ENCODE measurements at places on chromosomes 5 and 9.

GRCh38 chr5:175534070-175534932 lies 55.9 kb downstream of the SFXN1 start:
- DNase-seq = peak; percentile 66

DNA sequence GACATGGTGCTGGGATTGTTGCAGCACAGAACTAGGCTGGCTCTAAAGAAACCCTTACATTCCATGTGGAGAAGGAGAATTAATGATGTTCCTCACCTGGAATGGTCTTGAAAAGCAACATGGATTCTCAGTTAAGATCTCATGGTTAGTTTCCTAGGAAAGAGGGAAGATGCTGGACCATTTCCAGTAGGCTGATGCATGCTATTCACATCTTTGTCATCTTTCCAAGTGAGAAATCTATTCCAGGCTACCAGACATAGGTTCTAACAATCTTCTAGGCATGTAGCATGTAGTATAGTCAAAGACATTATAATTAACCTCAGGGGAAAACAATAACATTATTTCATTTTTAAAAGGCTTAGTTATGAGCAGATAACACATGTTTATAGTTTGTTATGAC lies 44.3 kb downstream of the TMEM252 start:
- no peak for DNase-seq

- no peak for DNase-seq
Measured at GRCh38 chr9:74172874-74173273, 324.3 kb upstream of the RORB start.

- no peak for DNase-seq
Measured at GRCh38 chr9:69140123-69140735, 33.8 kb upstream of the TJP2 start.

- DNase-seq = no peak
Measured at GRCh38 chr9:68416936-68417564, 60.6 kb downstream of the PGM5 start.

DNA sequence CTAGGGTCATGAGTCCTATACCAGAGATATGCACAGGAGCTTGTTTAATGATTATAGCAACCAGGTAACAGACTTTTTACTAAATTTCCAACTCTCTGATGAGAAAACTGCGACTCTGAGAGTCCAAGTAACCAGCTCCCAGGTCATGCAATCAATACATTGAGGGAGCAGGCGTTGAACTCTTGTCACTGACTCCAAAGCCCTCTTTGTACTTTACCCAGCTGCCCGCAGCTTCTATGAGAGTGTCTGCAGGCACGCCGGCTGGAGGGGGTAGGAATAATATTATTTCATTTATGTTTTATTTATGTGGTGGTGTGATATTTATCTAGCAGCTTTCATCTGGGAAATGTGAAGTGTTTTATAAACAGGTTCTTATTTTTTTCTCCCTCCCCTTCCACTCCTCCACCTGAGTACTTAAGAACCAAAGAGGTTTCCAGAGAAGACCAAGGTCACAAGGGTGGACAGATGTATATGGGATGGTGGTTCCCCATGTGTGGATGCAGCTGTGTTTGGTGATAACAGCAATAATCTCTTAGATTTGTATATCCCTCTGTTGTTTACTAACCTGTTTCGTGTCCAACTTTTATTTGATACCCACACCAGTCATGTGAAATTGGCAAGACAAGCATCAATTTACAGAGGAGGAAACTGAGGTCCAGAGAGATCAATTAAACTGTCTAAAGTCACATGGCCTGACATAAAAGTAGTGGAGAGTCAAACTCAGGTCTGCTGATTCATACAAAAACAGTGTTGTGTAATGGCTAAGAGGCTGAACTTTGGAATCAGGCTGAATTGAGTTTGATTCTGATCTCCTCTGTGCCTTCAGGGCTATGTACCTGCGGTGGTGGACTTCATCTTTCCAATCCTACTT lies 140.2 kb upstream of the TRIM32 start:
- no peak for DNase-seq

DNA sequence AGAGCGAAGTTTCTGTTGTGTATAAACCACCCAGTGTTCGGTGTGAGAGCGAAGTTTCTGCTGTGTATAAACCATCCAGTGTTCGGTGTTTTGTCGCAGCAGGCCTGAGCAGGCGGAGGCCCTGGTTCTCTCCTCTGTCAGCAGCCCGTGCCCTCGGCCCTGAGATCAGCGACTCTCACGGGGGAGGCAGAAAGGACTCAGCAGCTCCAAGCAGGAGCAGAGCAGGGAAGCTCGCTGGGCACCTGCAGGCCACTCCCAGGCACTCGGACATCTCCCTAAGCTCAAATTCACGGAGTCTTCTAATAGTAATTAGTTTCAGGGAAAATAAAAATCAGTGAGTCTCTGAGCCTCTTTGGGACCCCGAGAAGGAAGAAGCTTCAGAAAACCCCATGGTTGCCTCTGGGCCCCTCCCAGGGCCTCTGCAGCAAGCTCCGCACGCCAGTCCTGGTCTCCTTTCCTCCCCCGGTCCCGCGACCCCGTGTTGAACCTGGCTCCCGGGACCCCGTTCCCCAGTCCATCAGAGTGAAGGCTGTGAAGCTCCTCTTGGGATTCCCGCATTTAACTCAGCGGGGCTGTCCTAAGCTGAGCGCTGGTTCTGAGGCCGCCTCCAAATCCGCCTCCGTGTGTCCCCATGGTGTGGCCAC lies 81.9 kb upstream of the ADAMTS2 start:
- no peak for DNase-seq

GRCh38 chr5:83856881-83857280 lies 136.2 kb upstream of the HAPLN1 start:
- DNase-seq = no peak

DNA sequence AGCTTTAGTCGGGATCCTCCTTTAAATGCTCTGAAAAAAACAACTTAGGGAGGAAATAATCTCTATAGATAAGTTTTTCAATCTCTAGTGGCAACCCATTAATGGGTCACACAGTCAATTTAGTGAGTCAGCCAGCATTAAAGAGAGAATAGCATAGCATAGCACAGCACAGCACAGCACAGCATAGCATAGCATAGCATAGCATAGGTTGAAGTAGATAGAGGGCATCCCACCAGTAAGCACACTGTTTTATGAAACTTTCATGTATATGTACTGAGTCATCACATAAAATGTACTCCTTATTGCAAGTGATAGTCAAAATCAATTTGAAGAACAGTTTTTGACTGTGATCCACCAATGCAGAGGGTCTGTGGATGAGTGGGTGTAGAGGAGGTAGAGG lies 522.9 kb downstream of the CCDC171 start:
- DNase-seq = no peak

DNA sequence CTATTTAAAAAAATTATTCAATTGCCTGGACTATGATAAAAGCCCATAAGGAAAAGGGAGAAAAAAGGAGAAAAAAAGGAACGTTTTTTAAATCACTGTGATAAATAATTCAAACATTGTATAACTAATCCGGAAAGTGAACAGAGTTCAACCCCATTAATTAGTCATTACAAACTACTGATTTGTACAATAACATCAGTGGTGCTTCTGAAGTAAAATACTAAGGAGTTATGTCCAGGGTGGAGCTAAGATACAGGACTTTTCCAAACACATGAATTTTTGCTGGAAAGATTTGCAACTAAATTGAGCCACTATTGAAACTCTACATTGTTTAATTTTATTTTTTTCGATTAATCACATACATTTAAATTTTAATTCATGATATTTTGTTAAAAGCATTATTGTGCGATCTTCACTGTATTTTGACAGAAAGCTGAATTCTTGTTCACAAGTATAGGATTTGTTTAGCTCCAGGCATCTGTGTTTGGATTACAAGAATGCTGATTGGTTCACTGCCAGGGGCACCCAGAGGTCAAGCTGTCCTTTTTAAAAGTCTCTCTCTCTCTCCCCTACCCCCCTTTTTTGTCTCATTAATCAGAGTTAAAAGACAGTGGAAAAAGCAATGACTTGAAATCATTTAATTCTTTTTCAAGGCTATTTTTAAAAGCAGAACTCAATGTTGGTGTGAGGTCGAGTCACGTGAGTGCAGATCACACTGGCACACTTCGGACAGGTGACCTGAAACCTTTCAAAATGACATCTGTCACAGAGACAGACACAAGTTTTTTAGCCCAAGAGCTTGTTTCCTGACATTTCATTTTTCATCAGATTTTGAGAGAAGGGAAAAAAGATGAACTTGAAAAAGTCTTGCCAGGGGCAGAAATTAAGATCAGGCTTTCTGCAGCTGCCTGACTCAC lies 387.3 kb downstream of the NR2F1-AS1 start:
- DNase-seq = peak; percentile 30

DNA sequence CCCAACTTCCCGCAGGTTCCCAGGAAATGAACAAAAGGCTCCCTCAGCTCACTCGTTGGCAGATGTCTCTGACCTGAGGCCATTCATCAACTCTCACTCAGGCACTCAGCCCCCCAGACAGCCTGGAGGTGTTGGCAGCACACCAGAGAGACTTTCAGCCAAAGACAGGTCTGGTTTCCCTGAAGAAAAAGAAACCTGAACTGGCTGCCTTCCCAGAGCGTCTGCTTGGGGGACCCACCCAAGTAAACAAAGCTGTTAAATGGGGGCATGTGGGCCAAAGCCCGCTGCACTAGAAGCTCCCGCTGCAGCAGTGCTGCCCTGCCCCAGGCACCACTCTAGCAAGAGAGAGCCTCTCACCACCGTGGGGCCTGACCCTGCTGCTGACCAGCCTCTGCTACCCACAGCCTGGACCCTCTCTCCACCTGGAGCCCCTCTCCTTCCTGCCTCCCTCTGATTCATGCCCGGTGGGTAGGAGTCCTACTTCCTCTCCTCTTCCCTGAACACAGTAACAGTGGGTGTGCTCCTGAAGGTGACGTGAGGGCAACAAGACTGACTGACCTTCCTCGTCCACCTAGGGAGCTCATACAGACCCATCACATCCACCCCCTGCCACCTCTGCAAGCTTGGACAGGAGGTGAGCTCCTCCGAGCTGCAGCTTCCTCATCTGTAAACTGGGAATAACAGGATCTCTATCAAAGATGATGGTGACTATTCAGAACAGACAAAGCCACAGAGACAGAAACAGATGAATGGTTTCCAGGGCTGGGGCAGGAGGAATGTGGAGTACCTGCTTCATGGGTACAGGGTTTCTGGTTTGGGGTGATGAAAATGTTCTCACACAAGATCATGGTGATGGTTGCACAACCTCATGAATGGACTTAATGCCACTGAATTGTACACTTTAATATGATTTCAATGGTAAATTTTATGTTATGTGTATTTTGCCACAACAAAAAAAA lies 31.0 kb upstream of the GABRP start:
- DNase-seq = no peak

DNA sequence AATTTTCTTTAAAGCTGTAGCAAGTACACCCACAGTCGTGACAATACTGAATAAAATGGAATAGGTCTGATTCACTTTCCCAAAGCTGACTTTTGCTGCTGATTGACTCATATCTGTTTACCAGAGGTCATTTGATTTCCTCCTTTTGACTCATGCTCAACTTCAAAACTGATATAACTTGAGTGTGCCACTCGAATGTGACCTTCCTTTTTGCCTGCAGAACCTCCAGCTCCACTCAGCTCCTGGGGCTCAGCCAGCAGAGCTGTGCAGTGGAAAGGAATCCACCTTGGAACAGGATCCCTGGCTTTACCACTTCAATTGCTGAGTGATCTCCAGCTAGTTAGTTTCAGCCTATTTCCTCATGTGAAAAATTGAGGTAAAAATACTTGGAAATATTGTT lies 84.1 kb downstream of the FEM1C start:
- no peak for DNase-seq

DNA sequence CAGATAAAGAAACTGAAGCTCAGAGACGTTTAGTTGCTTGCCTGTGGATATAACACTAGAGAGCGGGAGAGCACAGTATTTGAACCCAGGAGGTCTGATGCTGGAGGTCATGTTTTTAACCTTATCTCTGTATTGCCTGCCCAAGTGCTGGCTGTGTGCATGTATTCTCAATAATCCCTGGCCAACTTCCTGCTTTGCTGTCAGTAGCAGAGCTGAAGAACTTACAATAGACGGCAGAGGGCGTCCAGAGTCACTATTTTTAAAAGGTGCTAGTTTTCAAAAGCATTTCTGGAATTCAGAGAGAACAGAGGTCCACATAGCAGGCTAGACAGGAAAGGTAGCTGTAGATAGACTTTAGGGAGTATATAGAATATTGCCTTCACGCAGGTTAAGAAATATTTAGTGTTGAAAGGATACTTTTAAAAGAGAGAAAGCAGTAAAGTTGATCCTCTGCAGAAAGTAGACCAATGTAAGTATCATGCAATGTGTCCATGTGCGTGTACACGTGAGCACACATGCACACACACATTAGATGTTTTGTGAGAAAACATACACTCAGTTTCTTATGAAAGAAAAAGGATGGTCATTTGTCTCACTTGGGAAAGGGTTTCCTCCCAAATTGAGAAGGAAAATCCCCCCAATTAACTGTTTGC lies 46.3 kb downstream of the PTCD2 start:
- peak; percentile 23 for DNase-seq

- no peak for DNase-seq
Measured at GRCh38 chr9:68455451-68455850, 85.2 kb downstream of the TMEM252 start.

DNA sequence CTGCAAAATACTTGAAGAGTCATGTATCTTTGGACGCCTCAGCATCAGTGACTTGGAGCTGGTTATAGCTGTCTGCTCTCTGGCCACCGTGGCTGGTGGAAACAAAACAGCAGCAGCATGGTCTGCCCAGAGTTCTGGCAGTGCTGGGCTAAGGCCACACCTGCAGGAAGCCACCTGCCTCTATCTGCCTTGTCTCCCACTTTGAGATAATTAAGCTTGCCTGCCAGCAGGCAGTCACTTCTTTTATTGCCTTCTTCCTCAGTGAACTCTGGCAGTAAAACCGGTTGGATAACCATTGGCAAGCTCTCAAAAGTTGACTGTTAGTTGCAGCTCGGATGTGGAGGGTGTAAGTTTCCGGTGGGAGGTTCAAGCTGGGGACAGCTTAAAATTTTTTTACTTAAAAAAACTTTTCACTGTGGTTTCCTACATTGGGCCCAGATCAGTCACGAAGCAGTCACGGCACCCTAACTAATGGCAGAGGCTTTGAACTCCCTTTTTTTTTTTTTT lies 4.9 kb downstream of the SMIM3 start:
- DNase-seq = peak; percentile 61

GRCh38 chr5:96377167-96377566 lies 55.9 kb downstream of the PCSK1 start:
- DNase-seq = no peak

- DNase-seq = no peak
Measured at GRCh38 chr5:67120032-67120431, 76.6 kb downstream of the CD180 start.

DNA sequence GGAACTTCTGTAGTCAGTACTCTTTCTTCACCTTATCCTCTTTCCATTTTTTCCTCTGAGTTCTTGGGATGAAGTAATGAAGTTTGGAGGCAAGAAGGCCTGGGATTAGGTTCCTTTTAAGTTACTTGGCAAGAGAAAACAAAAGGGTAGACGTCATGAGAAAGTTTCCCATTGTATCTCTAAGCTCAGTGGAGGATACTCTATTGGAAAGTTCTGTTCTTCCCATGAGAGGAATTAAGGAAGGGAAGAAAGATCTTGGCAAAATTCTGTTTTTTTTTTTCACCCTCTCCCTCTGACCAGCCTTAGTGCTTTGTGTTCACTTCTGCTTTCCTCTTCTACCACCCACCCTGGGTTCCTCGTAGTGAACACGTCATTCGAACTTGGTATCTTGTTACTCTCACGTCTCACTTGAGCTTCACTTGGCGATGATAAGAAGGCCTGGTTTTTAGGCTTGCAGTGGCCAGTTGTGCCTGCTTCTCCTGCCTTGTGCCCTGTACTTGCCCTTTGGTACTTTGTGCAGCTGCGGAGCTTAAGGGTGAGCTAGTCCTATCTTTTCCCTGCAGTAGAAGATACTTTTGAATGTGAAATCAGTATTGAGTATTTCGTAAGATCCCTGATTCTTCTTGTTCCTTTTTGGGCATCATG lies 67.0 kb downstream of the ARHGAP26 start:
- DNase-seq = no peak
